Progenitor cell of endocrine pancreas (in vitro differentiated cells): ENCODE measurements at places on chromosomes 11 and 22.

DNA sequence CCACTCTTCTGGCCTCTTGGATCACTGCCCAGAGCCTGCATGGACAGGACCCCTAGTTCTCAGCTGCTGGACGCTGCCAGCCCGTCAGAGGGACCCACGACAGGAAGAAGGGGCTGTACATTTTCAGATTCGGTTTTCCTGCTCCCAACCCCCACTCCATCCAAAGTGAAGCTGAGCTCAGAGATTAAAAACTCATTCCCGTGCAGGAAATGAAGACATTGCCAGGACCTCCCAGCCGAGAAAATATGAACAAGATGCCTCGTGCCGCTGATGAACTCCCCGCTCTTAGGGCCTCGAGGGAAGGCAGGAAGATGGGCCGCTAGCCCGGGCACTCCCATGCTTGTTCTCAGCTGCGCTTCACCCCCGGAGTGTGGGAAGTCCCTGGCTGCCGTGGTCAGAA is 36.1 kb downstream of the RPUSD4 start:
- no peak for DNase-seq

DNA sequence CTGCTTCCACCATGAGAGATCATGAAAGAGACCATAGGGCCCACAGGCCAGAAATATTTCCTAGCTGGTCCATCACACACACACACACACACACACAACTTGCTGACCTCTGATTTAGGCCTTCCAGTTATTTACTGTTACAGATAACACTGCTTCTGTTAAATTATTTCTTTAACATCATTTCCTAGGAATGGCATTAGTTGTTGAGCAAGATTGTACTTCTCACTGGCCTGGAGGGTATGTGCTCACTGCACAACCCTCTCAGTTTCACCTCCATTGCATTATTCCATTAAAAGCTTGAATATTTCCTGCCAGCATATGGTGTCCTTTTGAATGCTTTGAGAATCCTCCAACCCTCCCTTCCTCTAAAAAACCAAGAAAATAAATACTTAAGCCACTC is 104.4 kb downstream of the MICAL2 start:
- DNase-seq = no peak

GRCh38 chr22:42642806-42643633 is 2.6 kb upstream of the ATP5MGL start:
- no peak for DNase-seq

DNA sequence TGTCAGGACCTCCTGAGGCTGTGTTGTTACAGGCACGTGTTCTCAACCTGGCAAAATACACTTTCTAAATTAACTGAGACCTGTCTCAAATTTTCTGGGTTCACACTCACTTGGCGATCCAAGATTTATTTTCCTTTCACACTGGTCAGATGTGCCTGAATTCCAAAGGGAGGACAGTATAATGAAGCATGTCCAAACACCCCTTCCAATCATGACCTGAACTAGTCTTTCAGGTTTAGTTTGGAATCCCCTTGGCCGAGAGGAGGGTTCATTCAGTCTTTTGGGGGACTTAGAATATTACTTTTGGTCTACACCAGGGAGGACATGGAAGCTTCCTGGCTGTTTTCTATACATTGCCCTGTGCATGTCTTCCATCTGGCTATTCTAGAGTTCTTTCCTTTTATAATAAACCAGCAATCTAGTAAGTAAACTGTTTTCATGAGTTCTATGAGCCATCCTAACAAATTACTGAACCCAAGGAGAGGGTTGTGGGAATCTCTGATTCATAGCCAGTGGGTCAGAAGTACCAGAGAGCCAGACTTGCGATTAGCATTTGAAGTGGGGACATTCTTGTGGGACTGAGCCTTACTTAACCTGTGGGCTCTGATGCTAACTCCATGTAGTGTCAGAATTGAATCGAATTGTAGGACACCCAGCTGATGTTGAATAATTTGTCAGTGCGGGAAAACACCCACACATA is 14.8 kb upstream of the TMEM216 start:
- DNase-seq = no peak

DNA sequence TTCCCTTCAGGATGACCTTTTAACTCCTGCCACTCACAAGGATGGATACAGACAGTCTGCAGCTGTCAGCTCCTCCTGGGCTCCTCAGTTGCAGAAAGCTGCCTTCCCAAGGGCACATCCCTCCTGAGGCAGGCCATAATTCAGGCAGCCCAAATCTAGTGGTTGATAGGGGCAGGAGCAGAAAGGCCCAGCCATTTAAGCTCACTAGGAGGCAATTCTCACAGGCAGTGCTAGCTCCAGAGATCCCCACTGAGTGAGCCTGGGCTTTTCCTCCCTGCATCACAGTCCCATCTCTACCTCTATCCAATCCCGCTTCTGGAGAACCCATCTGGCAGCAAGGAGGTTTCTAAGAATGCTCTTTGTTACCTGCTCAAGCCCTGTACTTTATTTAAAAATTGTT is 200.6 kb downstream of the ARHGAP42 start:
- DNase-seq = no peak

DNA sequence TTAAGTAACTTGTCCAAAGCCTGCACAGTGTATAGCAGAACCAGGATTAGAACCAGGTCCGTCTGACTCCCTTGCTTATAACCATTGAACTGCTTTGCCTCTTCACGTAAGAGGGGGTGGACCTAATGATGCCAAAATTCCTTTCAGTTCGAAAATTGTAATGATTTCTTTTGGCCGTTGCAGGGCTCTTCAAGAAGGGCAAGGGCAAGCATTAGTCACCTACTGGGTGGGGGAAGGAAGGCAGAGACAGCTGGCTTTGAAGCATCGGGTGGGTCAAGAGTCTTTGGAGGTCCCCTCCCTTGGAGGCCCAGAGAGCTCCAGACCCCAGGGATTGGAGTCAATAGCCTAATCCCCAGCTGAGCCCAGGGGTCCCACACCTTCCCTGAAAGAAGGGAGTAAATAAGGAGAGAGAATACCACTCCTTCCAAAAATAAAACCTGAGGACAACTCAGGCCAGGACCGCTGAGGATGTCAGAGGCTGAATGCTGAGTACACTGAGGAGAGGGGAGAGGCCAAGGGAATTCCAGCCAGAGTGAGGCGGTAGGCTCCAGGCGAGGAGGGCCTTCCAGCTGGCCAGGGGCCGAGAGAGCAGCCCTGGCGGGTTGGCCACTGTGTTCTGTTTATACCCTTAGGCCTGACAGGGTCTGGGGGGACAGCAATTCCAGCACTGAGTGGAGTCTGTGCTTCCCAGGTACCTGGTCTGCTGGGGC is 14.1 kb downstream of the CREB3L1 start:
- DNase-seq = no peak

DNA sequence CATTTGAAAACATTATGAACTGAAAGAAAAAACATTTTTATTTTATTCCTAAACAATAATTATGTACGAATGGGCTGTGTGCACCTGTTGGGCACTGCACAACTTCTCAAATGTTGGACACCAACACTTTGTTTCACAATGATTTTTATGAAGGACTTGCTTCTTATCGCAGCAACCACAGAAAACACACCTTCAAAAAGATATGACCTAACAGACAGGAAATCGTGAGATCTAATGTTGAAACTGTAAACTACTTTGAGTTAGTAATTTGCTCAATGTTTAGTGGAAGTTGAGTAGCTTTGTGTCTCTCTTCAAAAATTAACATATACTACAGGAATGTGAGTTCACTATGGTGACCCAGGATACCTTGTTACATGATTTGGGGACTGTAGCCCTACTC is 98.6 kb downstream of the NXPE2 start:
- no peak for DNase-seq

GRCh38 chr11:20397281-20397680 is 9.8 kb downstream of the PRMT3 start:
- no peak for DNase-seq

- no peak for DNase-seq
Observed at GRCh38 chr11:103939694-103940093, 96.7 kb upstream of the DDI1 start.

- peak; percentile 55 for DNase-seq
Observed at GRCh38 chr11:66883016-66883965, 26.4 kb downstream of the LRFN4 start.

- no peak for DNase-seq
Observed at GRCh38 chr22:25935266-25936058, 193.5 kb downstream of the MYO18B start.

DNA sequence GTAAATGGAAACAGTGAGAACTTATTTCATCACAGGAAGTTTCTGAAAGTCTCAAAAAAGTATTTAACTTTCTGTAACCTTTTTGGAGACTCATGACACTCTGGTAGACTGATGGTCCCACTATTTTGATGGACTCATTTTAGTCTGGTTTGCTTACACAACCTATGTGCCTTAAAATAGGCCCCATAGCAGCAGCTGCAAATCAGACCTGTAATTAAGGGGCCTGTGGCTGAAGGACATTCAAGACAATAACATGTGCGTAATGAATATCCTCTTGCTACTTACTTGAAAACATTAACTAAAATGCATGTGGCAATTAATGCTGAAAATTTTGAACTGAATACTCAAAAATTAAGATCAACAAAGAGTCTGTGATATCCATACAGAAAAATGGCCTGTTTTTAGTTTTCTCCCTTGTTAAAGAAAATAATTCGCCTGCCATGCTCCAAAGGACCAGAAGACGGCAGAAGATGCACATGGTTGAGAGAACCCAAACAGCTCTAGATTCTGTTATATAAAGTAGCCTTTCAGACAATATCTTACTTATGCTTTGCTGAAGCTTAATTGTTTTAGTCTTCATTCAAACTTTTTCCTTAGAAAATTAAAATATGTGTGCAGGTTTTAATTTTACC is 568.5 kb downstream of the KCNA4 start:
- DNase-seq = no peak

GRCh38 chr11:76617553-76618265 is 52.8 kb downstream of the LRRC32 start:
- no peak for DNase-seq

- no peak for DNase-seq
Observed at GRCh38 chr22:18994701-18995326, 58.7 kb upstream of the PRODH start.

GRCh38 chr11:62556875-62557631 is 10.4 kb upstream of the AHNAK start:
- no peak for DNase-seq

GRCh38 chr11:118227865-118228785 is 3.3 kb upstream of the JAML start:
- DNase-seq = no peak

DNA sequence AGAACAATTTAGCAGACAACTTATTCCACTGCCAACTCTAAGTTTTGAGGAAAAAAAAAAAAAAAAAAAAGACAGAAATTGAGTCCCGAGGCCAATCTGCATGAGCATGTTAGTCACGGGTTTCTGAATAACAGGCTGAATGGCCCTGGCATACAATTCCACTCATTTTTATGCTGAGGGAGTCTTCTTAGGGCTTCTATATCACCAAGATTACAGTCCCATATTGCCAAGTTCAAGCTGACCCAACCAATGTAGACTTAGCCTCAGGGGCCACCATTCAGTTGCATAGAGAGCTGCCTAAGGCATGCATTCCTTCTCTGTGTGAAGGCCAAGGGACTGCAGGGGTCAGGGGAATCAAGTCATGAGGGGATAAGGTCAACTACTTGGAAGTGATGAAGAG is 27.5 kb downstream of the KIRREL3 start:
- DNase-seq = no peak

DNA sequence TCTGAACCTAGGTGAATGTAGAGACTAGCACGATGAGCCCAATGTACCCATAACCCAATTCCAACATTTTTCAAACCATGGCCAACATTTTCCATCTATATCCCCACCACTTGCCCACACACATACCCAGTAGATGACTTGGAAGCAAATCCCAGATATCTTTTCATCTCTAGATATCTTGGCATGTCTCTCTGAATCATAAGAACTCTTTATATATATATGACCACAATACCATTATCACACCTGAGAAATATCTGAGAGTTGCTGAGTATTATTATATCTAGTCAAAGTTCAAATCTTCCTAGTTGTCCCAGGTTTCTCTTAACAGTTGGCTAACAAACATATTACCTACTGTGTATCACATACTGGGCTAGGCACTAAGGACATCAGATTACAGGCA is 37.9 kb upstream of the NFRKB start:
- DNase-seq = no peak

- DNase-seq = no peak
Observed at GRCh38 chr11:1792461-1792860, 28.7 kb upstream of the CTSD start.

DNA sequence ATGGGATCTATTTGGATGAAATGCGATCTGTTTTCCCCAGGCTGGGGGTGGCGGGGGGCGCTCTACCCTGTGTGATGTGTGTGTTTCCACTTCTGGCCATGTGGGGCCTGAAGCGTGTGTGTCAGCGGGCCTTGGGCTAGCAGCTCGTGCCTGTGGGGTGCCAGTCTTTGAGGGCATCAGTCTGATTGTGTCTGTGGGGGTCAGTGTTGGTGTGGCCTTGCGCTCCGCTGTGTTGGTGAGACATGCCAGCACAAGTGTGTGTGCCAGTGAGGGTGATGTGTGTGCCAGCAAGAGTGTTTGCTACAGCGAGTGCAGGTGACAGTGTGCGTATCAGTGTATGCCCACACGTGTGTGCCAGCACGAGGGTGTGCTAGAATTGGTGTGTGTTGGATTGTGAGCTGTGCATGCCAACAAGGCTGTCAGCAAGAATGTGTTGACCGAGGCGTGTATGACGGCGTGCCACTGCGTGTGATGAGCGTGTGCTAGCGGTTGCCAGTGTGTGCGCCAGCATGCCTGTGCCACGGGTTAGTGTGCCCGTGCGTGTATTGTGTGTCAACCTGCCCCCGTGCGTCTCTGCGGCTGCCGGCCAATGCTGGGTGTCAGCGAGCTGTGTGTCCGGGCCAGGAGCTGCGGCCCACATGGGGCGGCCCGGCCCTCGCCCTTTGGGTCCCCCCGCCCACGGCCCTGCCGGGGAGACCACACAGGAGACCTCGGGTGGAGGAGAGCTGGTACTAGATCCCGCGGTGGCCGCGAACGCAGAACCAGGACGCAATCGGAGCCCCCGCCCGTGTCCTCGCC is 519 bp downstream of the ARRB1 start:
- DNase-seq = no peak

DNA sequence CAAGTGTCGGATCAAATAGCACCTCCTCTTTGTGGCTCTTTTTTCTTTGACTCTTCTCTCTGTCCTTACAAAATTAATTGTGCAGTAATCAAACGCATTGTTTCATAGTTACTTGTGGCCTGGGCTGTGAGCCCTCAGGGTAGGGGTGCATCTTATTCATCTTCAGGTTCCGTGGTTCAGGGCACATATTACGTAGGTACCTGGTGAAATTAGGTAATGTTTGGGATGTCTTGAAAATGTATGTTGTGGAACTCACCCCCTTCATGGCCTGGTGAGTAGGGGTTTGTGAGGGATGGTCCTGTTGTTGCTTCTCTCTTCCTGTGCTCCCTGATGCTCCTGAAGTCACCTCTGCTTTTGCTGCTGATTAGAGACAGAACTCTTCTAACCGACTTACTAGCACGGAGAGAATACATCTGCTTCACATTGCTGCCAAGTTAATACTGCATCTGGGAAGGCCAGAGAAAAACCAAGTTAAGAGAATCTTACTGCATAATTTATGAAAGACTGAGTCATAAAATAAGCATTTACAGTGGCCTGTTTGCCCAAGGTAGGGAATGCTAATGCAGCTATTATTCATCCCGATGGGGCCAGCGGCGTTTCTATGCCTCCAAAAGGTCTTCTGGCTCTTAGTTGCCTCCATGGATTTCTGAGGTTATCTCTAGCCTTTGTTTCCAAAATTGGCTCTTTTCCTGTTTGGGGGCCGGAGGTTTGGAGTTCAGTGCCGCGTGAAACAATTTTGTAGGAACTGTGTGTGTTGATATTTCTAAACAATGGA is 66.9 kb downstream of the TBC1D22A start:
- DNase-seq = no peak

GRCh38 chr22:37569921-37570660 is 9.8 kb downstream of the LGALS2 start:
- DNase-seq = no peak

GRCh38 chr11:30741039-30741550 is 154.9 kb upstream of the MPPED2 start:
- DNase-seq = no peak
